ENCODE measurements at places on chromosomes 2 and 18.
A peak's percentile ranks its signal among the peaks of the same experiment; 100 is the strongest.

- no peak overlapping the region for H3K4me3 ChIP-seq
- no peak overlapping the region for H3K27ac ChIP-seq
- H3K36me3 ChIP-seq: no peaks in the 10 kb centered on the region
- DNase-seq: no peak
- H3K4me1 ChIP-seq: peaks cover 3% of the 10 kb centered on the region
Observed at GRCh38 chr2:164898475-164898874, 56.9 kb downstream of the SLC38A11 start.

- no peaks in the 10 kb centered on the region for H3K4me1 ChIP-seq
- no peaks in the 10 kb centered on the region for H3K27me3 ChIP-seq
- no peaks in the 10 kb centered on the region for H3K36me3 ChIP-seq
- DNase-seq: no peak
Observed at GRCh38 chr2:204840504-204840903, 295.2 kb downstream of the PARD3B start.

DNA sequence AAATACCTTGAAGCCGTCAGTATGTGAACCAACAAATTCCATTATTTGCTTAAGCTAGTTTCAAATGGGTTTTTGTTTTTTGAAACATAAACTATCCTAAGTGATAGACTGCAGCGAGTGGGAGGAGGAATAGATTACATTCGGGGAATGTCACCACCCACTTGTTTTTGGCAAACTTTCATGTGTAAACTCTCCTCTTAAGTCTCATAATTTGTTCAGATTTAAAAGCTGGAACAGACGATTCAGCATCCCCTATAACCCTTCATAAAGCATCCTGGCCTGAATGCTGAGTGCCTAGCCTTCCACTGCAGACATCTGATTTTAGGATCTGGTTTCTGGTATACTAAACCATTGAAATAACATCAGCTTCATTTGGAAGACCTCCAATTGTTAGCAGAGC is 51.0 kb downstream of the CPO start:
- H3K27ac ChIP-seq: no peak overlapping the region
- DNase-seq: no peak
- H3K27me3 ChIP-seq: peaks cover 7% of the 10 kb centered on the region
- no peaks in the 10 kb centered on the region for H3K36me3 ChIP-seq
- no peaks in the 10 kb centered on the region for H3K4me1 ChIP-seq
- no peak overlapping the region for H3K4me3 ChIP-seq

GRCh38 chr18:6628187-6628586 is 101.3 kb upstream of the ARHGAP28 start:
- H3K27me3 ChIP-seq: no peaks in the 10 kb centered on the region
- H3K4me3 ChIP-seq: no peak overlapping the region
- H3K4me1 ChIP-seq: peaks cover 3% of the 10 kb centered on the region

GRCh38 chr2:127665267-127665893 is 9.9 kb downstream of the LIMS2 start:
- peaks cover 57% of the 10 kb centered on the region for H3K27me3 ChIP-seq
- peaks cover 32% of the 10 kb centered on the region for H3K4me1 ChIP-seq
- DNase-seq: no peak
- H3K36me3 ChIP-seq: no peaks in the 10 kb centered on the region
- H3K27ac ChIP-seq: no peak overlapping the region

DNA sequence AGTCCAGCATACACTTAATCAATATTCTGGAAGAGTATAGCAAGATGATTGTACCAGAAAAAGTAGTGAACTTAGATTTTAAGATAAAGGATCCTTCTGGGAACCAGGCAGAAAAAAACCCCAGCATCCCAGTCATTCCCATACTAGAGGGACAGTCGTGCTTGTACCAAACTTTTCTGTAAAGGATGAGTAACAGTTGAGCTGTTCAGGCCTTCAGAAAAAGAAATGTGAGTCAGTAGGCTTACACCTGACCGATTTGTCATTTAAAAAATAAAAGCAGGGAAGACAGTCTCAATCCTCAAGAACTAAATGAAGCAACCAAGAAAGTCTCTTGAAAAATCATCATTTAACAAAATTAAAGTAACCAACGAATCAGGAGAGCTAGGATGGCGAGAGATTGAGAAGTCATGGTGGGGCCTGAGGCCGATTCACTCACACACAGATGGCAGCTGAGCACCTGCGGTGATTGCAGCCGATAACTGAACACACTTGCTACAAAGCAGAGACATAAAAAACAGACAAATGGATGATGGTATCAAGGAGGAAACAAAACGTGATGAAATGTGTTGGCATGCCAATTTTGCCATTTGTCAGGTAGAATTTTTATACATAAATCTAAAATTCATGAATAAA is 170.0 kb upstream of the ALKAL2 start:
- H3K4me3 ChIP-seq: no peak overlapping the region
- no peak overlapping the region for H3K27ac ChIP-seq
- H3K27me3 ChIP-seq: no peaks in the 10 kb centered on the region
- no peaks in the 10 kb centered on the region for H3K36me3 ChIP-seq
- DNase-seq: no peak

DNA sequence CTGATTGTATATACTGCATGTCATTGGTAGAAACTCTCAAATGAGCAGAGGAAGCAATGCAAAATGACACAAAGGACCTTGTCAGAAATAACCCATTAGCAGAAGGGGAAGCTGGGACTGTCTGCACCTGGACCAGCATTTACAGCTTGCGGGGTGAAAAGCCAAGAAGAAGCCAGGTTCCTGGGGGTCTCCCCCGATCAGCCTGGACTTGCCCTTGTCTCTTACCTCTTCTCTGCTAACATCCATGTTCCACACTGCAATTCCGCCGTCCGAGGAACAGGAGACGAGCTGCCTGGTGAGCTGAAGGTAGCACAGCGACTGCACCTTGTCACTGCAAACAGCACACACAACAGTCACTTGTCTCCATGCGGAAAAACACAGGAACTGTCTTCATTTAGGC is 51.1 kb downstream of the WDFY1 start:
- no peak overlapping the region for H3K27ac ChIP-seq
- H3K27me3 ChIP-seq: no peaks in the 10 kb centered on the region
- H3K4me3 ChIP-seq: no peak overlapping the region

- H3K4me3 ChIP-seq: peak overlapping the region; percentile 67
- peaks cover 46% of the 10 kb centered on the region for H3K4me1 ChIP-seq
- H3K27ac ChIP-seq: peak overlapping the region; percentile 99
- no peaks in the 10 kb centered on the region for H3K27me3 ChIP-seq
- DNase-seq: peak; percentile 63
Observed at GRCh38 chr2:231604101-231604684, 11.5 kb downstream of the TEX44 start.

- H3K4me1 ChIP-seq: peaks cover 17% of the 10 kb centered on the region
- no peak for DNase-seq
- no peaks in the 10 kb centered on the region for H3K27me3 ChIP-seq
- H3K27ac ChIP-seq: no peak overlapping the region
Observed at GRCh38 chr2:44184106-44184505, 15.4 kb downstream of the PPM1B start.

DNA sequence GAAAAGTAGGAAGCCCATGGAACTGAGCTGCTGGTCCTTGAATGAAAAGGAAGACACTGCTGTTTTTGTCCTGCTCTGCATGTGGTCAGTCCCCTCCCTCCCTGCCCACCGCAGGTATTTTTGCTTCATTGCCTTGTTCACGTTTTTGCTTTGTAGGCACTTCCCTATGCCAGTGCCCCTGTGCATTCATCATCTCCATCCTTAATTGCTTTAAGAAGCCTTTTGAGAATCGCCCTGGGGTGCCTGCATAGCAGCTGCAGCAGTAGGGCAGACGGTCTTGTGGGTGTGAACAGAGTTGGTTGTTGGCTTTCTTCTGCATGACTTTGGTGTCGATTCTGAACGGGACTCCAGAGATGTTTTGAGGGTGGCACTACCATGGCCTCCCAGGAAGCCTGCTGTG is 97.0 kb downstream of the CABLES1 start:
- DNase-seq: no peak
- H3K36me3 ChIP-seq: no peaks in the 10 kb centered on the region
- H3K4me1 ChIP-seq: peaks cover 21% of the 10 kb centered on the region
- H3K27ac ChIP-seq: no peak overlapping the region
- no peak overlapping the region for H3K4me3 ChIP-seq

GRCh38 chr18:45690975-45691815 is 32.8 kb upstream of the SLC14A1 start:
- DNase-seq: peak; percentile 90
- H3K27ac ChIP-seq: no peak overlapping the region
- H3K4me1 ChIP-seq: peaks cover 4% of the 10 kb centered on the region
- no peak overlapping the region for H3K4me3 ChIP-seq
- peaks cover 3% of the 10 kb centered on the region for H3K36me3 ChIP-seq

All from neural crest cell (in vitro differentiated cells).